Cortex of kidney (tissue), 1 donor: ENCODE measurements at places on chromosomes 3 and 15.

DNA sequence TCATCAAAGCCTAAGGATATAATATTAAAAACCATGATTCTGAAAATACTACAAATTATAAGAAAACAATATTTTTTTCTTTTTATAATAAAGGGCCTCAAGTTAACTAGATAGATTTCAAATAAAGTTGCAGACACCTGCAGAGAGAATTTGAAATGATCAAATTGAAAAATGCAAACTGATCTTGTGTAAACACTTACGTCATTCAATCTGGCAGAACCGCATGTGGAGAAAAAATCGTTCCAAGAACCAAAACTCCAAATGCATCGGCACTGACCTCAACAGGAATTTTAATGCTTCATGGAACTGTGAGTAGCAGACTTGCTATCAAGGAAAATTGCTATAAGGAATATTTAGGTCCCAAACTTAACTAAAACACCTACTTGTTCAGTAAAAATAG lies 17.2 kb downstream of the CPA3 start:
- DNase-seq, result no peak

GRCh38 chr3:41031401-41031800 lies 167.9 kb upstream of the CTNNB1 start:
- no peak for DNase-seq

DNA sequence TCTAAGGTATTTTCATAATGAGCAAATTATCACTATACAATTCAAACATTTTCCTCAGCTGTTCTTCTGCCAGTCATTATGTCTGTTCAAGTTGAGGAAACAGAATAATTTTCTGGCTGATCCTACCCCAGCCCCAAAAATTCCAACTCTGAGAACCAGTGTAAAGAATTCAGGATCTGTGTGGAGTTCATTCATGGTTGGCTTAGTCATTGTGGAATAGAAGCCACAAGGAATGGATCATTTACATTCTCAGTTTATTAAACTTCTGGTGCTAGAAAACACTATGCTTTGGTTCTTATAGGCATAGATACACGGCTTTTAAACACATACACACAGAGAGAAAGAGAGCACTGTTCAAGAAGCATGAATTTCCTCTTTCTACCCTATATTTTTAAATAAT lies 134.6 kb downstream of the CMSS1 start:
- DNase-seq, result no peak

- no peak for DNase-seq
These were observed 90.5 kb downstream of the LRRC3B start for GRCh38 chr3:26713091-26713490.

DNA sequence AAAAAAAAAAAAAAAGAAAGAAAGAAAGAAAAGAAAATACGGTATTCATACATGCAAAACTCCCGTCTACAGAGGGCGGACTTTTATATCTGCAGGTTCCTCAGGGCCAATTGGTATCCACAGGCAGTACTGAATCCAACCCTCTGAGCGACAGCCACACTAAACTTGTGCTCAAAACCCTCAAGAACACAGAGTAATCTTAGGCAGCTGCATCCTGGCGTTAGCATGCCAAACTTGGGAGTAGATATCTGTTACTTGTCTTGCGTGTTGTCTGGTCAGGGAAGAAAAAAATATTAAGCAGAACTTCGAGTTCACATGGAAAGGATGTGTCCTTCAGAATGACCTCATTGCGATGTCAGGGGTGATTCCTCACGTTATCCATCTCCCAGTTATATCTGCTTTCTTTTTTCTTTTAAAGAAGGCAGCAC lies 12.8 kb downstream of the SNAP23 start:
- DNase-seq, result no peak

- DNase-seq, result no peak
These were observed 55.0 kb downstream of the GLB1 start for GRCh38 chr3:33041909-33042308.
